ENCODE measurements at places on chromosomes 2 and 18.

- DNase-seq, result no peak
Observed at GRCh38 chr18:63492851-63493250, 16.1 kb downstream of the SERPINB5 start.

GRCh38 chr2:51258301-51258700 lies 226.4 kb upstream of the NRXN1 start:
- no peak for DNase-seq

DNA sequence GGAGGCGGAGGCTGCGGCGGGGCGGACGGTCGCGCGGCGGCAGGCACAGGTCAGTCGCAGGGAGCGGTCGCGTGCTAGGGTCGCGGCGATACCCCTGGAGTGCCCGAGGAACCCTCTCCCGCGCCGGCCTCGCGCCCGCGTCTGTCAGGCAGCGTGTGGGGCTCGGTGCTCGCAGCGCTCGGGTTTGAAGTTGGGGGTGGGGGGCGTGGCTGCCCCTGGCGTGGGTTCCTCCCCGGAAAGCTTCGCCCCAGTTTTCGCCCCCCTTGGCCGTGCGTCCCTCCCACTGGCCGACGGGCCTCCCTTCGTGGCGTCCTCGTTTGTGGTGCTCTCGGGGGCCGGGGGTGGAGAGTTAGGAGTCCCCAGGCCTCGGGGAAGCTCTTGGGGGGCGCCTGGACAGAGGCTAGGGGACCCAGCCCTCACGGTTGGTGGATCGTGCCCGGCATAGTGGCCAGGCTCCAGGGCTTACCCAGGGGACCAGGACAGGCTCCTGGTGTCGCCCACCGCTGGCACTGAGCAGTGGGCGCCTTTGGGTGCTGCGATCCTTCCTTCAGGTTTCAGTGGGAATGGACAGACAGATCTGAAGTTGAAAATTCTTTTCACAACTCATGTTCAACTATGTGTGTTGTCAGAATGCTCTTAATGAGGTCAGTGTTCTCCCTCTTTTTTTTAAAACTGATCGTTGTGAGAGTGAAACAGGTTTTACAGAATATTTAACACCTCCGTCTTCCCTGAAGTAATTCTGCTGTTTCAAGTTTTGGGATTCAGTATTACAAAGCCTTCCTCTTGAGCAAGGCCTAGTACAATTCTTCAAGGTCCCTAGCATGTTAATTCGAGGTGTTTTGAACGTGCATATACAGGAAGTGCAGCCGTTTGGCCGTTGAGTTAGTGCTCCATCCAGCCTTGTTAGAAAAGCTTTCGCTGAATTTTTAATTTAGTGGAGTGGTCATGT lies 604 bp downstream of the RALBP1 start:
- peak; percentile 19 for DNase-seq

DNA sequence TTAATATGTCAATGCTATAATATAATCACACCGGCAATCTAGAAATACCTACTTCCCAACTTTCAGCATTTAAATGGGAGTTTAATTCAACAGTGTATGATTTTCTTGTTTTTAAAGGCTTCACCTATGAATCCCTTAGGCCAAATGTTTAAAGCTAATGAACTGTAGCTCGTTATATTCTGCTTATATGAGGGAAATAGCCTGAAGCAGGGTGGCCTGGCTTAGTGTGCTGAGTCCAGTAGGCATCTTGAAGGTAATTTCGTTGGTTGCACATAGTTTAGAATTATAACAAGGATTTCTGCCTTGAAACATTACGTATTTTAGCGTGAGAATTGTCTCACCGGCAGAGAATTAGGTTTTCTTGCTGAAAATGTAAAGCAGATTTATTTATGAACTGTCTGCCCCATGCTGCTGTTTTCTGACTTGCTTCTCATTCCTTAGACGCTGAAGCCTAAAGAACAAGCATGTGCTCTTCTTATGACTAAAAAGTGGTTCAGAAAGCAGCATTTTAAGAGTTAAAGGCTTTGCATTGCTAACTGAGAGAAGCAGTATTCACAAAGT lies 433.7 kb upstream of the RAB12 start:
- no peak for DNase-seq

GRCh38 chr2:217650229-217650628 lies 352.6 kb downstream of the TNS1 start:
- no peak for DNase-seq

DNA sequence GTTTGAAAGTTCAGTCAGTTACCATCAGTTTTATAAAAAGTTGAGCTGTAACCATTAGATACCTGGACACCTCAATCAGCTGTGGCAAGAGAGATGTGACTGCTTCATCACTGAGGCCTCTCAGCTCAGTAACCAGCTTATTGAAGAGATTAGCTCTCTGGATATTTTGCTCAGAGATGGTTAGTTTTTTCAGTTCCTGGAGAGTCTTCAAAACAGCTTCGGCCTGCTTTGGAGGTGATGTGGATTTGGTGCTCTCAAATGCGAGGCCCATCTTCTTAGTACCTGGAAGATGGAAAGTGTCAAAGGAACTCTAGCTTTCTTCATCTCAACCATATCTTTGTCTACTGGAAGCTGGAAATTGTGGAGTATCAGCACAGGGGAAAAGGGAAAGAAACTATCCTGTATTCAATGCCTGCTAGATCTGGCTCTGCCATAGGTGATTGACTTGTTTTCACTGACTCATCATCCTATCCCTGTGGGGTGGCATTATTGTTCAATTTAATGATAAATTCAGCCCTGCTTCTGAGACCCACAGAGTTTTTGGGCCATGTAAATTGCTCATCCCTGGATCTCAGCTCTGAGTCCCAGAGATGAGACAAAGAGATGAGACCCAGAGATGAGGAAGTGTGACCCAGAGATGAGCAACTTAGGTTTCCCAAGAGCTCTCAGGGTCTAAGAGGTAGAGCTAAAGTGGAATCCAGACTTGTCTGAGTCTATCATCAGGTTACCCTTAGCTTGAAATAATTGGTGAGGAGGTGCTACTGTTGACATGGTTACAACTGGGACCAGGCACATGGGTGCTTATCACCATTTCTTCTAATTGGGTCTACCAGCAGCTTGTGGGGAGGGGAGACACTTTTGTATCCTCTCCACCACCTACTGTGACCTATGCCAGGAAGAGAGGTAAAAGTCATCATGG lies 10.4 kb downstream of the APOB start:
- no peak for DNase-seq

DNA sequence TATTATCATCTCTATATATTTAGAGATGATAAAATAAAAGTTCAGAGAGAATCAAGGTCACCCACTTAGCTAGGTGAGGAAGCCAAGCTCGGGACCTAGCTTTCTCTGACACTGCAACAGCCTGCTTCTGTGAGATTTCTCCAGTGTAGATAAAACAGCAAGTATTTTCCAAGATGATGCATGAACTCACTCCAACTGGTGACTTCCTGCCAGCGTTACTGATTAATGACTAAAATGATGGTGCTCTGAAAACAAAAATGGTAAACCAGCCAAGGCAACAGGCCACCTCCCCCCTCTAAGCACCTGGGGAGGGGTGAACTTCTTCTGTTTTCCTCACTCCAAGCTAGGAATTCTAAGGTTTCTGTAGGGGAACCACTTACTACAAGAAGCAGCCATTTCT lies 510.2 kb upstream of the ID2 start:
- peak; percentile 58 for DNase-seq

All from fibroblast of skin of back (primary cell).